Vagina (tissue), 2 donors: ENCODE measurements at places on chromosomes 12 and 14. TPM values are rescaled to one million over a fixed set of nuclear protein-coding genes. Genes with fewer than 3 reads are reported as not detected.
A peak's percentile ranks its signal among the peaks of the same experiment; 100 is the strongest.

- no peaks in the 10 kb centered on the region for H3K36me3 ChIP-seq
- no peaks in the 10 kb centered on the region for H3K4me1 ChIP-seq
- no peak for DNase-seq
- H3K4me3 ChIP-seq = no peak overlapping the region
- no peaks in the 10 kb centered on the region for H3K27me3 ChIP-seq
These were observed 65.9 kb downstream of the PTPN21 start for GRCh38 chr14:88488897-88489296.

DNA sequence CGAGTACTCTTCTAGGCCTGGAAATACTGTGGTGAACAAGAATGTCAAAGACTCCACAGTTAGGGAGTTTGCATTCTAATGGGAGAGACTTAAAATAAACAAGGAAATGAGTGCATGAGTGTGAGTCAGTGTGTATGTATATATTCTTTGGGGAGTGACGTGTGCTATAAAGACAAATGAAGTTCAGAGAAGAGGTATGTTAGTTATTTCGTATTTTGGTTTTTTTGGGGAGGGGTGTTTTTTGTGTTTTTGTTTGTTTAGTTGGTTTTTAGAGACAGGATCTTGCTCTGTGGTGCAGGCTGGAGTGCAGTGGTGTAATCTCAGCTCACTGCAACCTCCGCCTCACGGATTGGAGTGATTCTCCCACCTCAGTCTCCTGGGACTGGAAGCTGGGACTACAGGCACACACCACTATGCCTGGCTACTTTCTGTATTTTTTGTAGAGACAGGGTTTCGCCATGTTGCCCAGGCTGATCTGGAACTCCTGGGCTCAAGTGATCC is 74.3 kb downstream of the SRGAP1 start:
- H3K36me3 ChIP-seq = no peaks in the 10 kb centered on the region
- H3K4me3 ChIP-seq = no peak overlapping the region
- DNase-seq = no peak
- peaks cover 58% of the 10 kb centered on the region for H3K4me1 ChIP-seq
- peak overlapping the region; percentile 68 for H3K27ac ChIP-seq

Gene GPR132
- 9.1 TPM for total RNA-seq

Gene ZNF219
- 69.2 TPM for total RNA-seq

DNA sequence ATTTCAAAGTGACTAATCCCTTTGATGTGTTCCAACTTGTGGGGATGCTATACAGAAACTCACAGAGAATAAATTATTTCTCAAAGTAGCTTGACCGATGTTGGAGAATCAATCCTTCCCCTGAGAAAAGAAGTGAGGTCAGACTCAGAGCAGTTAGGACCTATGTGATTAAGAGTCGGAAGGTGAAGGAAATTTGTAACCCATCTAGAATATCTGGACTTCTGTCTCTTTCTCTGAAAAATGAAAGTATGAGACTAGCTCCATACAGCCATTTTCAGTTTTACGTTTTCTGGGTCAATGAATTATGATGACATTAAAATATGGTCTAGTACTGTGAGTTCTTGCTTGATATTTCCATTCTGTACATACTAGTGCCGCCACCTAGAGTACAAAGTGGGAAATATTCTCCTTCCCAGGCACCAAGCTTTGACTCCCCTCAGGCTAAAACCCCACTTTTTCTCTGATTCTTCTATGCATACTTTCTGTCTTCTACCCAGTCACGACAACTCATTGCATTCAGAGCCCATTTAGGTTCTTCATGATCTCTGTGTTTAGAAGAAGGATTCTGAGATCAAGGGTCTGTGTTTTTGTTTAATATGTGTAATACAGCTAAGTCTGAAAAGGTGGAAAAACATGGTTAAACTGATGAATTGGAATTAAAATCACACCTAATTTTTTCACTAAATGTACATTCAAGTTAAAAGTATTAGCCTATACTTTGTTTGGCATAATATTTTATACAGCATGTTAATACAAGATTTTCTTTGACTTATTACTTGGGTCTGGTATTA is 6.9 kb upstream of the NTS start:
- no peak for DNase-seq
- no peaks in the 10 kb centered on the region for H3K27me3 ChIP-seq
- peaks cover 7% of the 10 kb centered on the region for H3K4me1 ChIP-seq
- H3K4me3 ChIP-seq = no peak overlapping the region

Gene CD163
- 96.3 TPM for total RNA-seq

DNA sequence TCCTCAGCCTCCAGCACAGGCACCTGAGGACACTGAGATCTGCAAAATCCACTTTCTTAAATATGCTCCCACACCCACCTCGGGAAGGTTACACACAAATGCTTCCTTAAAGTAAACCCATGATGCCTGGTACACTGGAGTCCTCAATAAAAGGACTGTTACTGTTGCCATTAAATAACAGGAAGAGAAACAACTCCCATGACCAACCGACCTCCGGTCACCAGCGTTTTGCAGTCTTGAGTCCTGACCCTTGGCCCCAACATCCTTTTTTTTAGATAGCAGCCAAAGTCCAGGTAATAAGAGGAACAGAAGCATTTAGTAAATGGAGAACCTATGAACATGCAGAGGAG is 42.4 kb downstream of the ITPK1 start:
- peaks cover 54% of the 10 kb centered on the region for H3K4me1 ChIP-seq
- peak overlapping the region; percentile 80 for H3K27ac ChIP-seq
- no peak for DNase-seq
- H3K27me3 ChIP-seq = no peaks in the 10 kb centered on the region
- no peak overlapping the region for H3K4me3 ChIP-seq

Gene PTPRB
- 21.9 TPM for total RNA-seq

DNA sequence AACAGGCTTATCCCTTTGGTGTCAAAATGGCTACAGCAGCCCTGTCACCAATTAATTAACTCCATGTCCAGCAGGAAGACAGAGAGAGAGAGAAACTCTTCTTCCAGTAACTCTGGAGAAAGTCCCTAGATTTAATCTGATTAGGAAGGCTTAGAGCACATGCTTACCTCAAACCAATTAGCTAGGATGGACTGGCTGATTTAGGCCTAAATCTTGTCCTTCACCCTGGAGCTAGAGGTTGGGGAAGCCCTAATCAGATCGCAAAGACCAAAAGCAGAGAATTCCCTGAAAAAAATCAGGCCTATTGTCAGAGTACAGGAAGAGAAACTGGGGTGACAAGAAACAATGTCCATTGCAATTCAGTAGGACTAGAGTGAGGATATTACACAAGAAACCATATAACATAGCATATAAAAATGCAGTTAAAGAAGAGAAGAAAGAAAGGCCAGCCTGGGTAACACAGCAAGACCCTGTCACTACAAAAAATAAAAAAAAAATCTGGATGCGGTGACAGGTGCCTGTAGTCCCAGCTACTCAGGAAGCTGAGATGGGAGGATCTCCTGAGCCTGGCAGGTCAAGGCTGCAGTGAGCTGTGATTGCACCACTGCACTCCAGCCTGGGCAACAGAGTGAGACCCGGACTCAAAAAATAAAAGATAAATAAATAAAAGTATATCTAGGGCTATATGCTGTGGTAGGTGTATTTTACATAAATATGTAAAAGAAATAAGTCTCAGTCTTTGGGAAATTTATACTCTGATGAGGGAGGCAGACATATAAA is 34.9 kb upstream of the TUBA1A start:
- H3K27me3 ChIP-seq = no peaks in the 10 kb centered on the region
- H3K27ac ChIP-seq = peak overlapping the region; percentile 55
- no peaks in the 10 kb centered on the region for H3K4me1 ChIP-seq
- no peak overlapping the region for H3K4me3 ChIP-seq
- no peak for DNase-seq

GRCh38 chr14:64838656-64839055 is 41.1 kb downstream of the SPTB start:
- H3K27ac ChIP-seq = no peak overlapping the region
- no peaks in the 10 kb centered on the region for H3K36me3 ChIP-seq
- DNase-seq = no peak
- H3K4me3 ChIP-seq = no peak overlapping the region

GRCh38 chr12:5430641-5431603 is 986 bp upstream of the NTF3 start:
- DNase-seq = no peak
- H3K36me3 ChIP-seq = no peaks in the 10 kb centered on the region
- H3K4me3 ChIP-seq = peak overlapping the region; percentile 56
- H3K4me1 ChIP-seq = peaks cover 64% of the 10 kb centered on the region
- H3K27ac ChIP-seq = peak overlapping the region; percentile 58

DNA sequence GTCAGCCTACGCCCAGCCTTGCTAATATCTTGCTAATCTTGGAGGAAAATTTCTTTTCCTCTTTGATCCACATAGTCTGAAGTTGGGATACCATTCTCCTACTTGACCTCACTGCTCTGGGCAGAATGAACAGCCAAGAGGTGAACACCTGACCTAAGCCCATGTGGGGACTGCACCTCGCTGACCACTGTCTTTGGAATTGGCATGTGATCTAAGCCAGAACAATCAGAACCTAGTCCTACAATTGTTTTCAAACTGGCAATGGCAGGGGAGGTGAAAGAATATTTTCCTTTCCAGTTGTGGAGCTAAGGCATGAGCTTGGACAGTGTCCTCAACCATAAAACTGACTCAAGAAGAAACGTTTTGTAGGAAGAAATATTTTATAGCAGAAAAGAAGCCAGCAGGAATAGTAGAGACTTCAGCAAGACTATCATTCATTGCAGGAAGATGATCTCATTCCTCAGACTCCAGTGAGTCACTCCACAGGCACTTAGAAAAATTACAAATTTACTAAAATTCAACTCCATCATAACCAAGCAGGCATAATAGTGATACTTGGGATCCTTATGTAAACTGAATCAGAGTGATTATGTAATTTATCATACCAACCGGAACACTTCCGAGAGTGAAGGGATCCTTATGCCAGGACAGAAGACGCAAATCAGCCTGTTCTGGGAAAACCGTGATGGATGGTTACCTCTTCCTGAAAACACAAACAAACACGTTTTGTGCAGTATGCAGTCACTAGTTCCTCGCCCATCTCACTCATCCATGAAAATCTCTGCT is 14.7 kb downstream of the PTPRO start:
- DNase-seq = no peak
- no peak overlapping the region for H3K4me3 ChIP-seq
- no peaks in the 10 kb centered on the region for H3K27me3 ChIP-seq
- no peak overlapping the region for H3K27ac ChIP-seq

GRCh38 chr12:20420557-20420956 is 52.2 kb downstream of the PDE3A start:
- H3K4me1 ChIP-seq = no peaks in the 10 kb centered on the region
- H3K27ac ChIP-seq = no peak overlapping the region
- H3K27me3 ChIP-seq = no peaks in the 10 kb centered on the region
- H3K36me3 ChIP-seq = no peaks in the 10 kb centered on the region
- no peak overlapping the region for H3K4me3 ChIP-seq
- DNase-seq = no peak

- no peak for DNase-seq
- H3K4me3 ChIP-seq = peak overlapping the region; percentile 70
- peaks cover 29% of the 10 kb centered on the region for H3K4me1 ChIP-seq
These were observed 646 bp downstream of the ST8SIA1 start for GRCh38 chr12:22333713-22334409.

GRCh38 chr12:92765871-92766270 is 63.1 kb downstream of the PLEKHG7 start:
- H3K27ac ChIP-seq = no peak overlapping the region
- H3K27me3 ChIP-seq = no peaks in the 10 kb centered on the region
- no peaks in the 10 kb centered on the region for H3K4me1 ChIP-seq
- DNase-seq = no peak
- H3K36me3 ChIP-seq = no peaks in the 10 kb centered on the region

- no peaks in the 10 kb centered on the region for H3K36me3 ChIP-seq
- no peaks in the 10 kb centered on the region for H3K27me3 ChIP-seq
- no peaks in the 10 kb centered on the region for H3K4me1 ChIP-seq
- H3K27ac ChIP-seq = no peak overlapping the region
These were observed 55.2 kb upstream of the RIN3 start for GRCh38 chr14:92458136-92459029.

DNA sequence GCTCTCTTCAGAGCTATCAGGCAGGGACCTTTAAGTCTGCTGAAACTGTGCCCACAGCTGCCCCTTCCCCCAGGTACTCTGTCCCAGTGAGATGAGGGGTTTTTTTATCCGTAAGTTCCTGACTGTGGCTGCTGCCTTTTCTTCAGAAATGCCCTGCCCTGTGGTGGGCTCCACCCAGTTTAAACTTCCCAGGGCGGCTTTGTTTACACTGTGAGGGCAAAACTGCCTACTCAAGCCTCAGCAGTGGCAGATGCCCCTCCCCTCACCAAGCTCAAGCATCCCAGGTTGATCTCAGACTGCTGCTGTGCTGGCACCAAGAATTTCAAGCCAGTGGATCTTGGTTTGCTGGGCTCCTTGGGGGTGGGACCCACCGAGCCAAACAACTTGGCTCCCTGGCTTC is 46.9 kb upstream of the SLC16A7 start:
- DNase-seq = no peak
- no peaks in the 10 kb centered on the region for H3K36me3 ChIP-seq
- no peak overlapping the region for H3K4me3 ChIP-seq
- no peaks in the 10 kb centered on the region for H3K27me3 ChIP-seq

GRCh38 chr12:10136637-10137205 is 6.7 kb upstream of the CLEC7A start:
- H3K27ac ChIP-seq = no peak overlapping the region
- H3K36me3 ChIP-seq = no peaks in the 10 kb centered on the region
- H3K4me3 ChIP-seq = no peak overlapping the region
- no peak for DNase-seq
- no peaks in the 10 kb centered on the region for H3K27me3 ChIP-seq

- no peak overlapping the region for H3K27ac ChIP-seq
- no peaks in the 10 kb centered on the region for H3K4me1 ChIP-seq
- no peaks in the 10 kb centered on the region for H3K27me3 ChIP-seq
- H3K36me3 ChIP-seq = no peaks in the 10 kb centered on the region
These were observed 72.9 kb downstream of the PRIMA1 start for GRCh38 chr14:93715279-93715927.

DNA sequence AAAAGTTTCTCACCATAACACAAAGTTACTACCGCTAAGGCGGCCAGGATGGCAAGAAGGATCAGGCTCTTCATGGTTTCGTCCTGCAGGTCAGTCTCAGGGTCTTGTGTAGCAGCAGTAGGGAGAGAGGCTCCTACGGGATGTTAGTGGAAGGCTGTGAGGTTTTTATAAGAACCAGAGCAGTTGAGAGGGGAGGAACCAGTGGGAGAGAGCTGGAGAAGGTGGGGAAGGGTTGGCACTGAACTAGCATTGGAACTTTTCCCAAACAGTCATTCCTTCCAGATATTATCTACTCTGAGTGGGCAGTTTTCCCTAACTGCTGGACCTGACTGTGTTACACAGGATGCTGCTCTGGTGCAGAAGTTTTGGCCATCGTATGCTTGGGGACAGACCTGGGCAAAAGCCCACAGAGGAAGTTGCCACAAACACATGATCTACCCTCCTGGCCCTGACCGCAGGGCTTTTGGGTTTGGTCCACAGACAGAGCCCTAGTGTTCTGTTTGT is at the start of gene MGP:
MGP (minus strand) TSS at position 137 of the 504 bp plus-strand sequence; CDS start at position 74, 63 bp downstream.
- H3K27ac ChIP-seq = peak within 1 kb of the TSS; percentile 85
- no peaks in the 10 kb centered on the region for H3K36me3 ChIP-seq
- no peaks in the 10 kb centered on the region for H3K27me3 ChIP-seq
- DNase-seq = no peak
